ENCODE measurements at places on chromosomes 1 and 21. TPM values are rescaled to one million over a fixed set of nuclear protein-coding genes. Genes with fewer than 3 reads are reported as not detected.

Gene NTNG1
- 1.6 TPM for total RNA-seq

Gene ATF3
- 44.9 TPM for total RNA-seq

Gene PRDM15
- total RNA-seq = 10.1 TPM

Gene CDCA8
- 60.7 TPM for total RNA-seq

Gene TFF2
- not detected for total RNA-seq

Gene NES
- not detected for total RNA-seq

Gene CHTOP
- total RNA-seq = 94.3 TPM

DNA sequence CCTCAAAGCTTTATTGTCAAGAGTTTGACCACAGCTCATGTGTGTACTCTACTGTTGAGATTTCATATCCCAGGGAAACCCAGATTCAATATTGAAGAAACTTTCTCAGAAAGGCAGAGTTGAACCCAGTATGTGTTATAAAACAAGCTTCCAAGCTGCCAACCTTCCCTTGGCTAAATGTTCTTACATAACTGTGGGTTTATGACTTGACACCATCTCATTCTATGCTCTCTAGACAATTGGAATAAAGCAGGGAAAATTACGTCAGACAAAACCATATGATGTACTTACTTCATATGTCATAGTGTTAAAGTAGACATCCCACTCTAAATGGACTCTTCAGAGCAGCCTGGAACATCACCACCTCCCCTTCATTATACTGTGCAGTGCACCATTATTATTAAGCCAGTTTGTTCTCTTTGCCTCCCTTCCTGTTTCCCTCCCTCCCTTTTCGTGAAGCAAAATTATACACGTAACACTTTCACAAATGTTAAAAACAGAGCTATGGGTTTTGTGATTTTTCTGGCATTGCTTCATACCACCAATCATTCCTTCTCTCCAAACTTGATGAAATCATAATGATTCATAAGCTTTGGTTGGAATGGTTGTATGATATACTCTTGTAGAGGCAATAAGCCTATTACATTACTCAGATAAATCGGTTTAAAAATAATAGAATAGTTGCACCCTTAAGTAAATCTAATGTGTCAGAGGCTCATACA is 507.2 kb downstream of the LTN1 start:
- no peaks in the 10 kb centered on the region for H3K4me1 ChIP-seq
- H3K27me3 ChIP-seq = no peaks in the 10 kb centered on the region
- no peak overlapping the region for H3K27ac ChIP-seq
- DNase-seq = no peak
- H3K36me3 ChIP-seq = no peaks in the 10 kb centered on the region

- DNase-seq = no peak
- no peak overlapping the region for H3K27ac ChIP-seq
- peaks cover 5% of the 10 kb centered on the region for H3K4me1 ChIP-seq
- H3K36me3 ChIP-seq = peaks cover 5% of the 10 kb centered on the region
- no peaks in the 10 kb centered on the region for H3K27me3 ChIP-seq
Observed at GRCh38 chr1:2312160-2312514, 79.2 kb downstream of the MORN1 start.

- no peaks in the 10 kb centered on the region for H3K36me3 ChIP-seq
- H3K4me1 ChIP-seq = no peaks in the 10 kb centered on the region
- no peak overlapping the region for H3K4me3 ChIP-seq
- H3K27me3 ChIP-seq = no peaks in the 10 kb centered on the region
- no peak for DNase-seq
Observed at GRCh38 chr1:199489594-199489993, 537.9 kb upstream of the NR5A2 start.

- H3K27me3 ChIP-seq = no peaks in the 10 kb centered on the region
- H3K27ac ChIP-seq = no peak overlapping the region
- DNase-seq = no peak
- no peaks in the 10 kb centered on the region for H3K4me1 ChIP-seq
- H3K36me3 ChIP-seq = no peaks in the 10 kb centered on the region
Observed at GRCh38 chr21:28136656-28137255, 855.9 kb downstream of the LTN1 start.

GRCh38 chr21:25750085-25750484 is 15.3 kb downstream of the GABPA start:
- no peaks in the 10 kb centered on the region for H3K27me3 ChIP-seq
- no peak overlapping the region for H3K4me3 ChIP-seq
- peak; percentile 16 for DNase-seq
- H3K27ac ChIP-seq = peak overlapping the region; percentile 82

DNA sequence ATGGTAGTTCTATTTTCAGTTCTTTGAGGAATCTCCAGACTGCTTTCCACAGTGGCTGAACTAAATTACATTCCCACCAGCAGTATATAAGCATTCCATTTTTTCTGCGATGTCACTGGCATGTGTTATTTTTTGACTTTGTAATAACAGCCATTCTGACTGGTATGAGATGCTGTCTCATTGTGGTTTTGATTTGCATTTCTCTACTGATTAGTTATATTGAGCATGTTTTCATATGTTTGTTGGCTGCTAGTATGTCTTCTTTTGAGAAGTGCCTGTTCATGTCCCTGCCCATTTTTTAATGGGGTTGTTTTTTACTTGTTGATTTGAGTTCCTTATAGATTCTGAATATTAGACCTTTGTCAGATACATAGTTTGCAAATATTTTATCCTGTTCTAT is 87.9 kb downstream of the RPS6KC1 start:
- no peak overlapping the region for H3K27ac ChIP-seq
- H3K4me1 ChIP-seq = peaks cover 5% of the 10 kb centered on the region
- H3K4me3 ChIP-seq = no peak overlapping the region
- peaks cover 23% of the 10 kb centered on the region for H3K36me3 ChIP-seq

- DNase-seq = no peak
- peaks cover 10% of the 10 kb centered on the region for H3K36me3 ChIP-seq
- no peak overlapping the region for H3K27ac ChIP-seq
- peak overlapping the region; percentile 94 for H3K4me3 ChIP-seq
- H3K27me3 ChIP-seq = no peaks in the 10 kb centered on the region
Observed at GRCh38 chr1:28371010-28371377, 1.5 kb downstream of the PHACTR4 start.

DNA sequence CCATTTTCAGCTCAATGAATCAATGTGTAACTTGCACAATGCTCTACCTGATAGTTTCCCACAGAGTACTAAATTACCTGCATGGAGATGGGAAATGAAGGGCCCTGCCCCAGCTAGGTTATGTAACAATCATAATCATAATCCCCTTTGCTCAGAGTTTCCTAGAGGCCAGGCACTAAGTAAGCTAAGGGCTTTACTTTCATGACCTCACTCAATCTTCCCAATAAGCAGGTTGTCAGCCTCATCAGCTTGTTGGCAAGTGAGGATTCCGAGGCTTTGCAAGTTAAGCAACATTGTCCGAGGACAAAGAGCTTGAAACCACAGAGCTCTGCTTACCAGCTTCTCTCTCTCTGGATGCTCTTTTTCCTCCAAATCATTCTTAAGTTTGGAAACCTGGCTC is 64.1 kb upstream of the NTPCR start:
- H3K4me3 ChIP-seq = no peak overlapping the region
- no peak overlapping the region for H3K27ac ChIP-seq
- H3K4me1 ChIP-seq = peaks cover 4% of the 10 kb centered on the region
- H3K36me3 ChIP-seq = no peaks in the 10 kb centered on the region
- H3K27me3 ChIP-seq = peaks cover 2% of the 10 kb centered on the region

GRCh38 chr1:89844241-89844807 is 23.5 kb downstream of the LRRC8D start:
- H3K27ac ChIP-seq = peak overlapping the region; percentile 98
- H3K27me3 ChIP-seq = no peaks in the 10 kb centered on the region
- DNase-seq = peak; percentile 47
- peak overlapping the region; percentile 95 for H3K4me3 ChIP-seq
- peaks cover 46% of the 10 kb centered on the region for H3K36me3 ChIP-seq
- H3K4me1 ChIP-seq = peaks cover 67% of the 10 kb centered on the region

GRCh38 chr1:43293896-43294760 is 6.7 kb upstream of the TIE1 start:
- H3K36me3 ChIP-seq = no peaks in the 10 kb centered on the region
- no peak overlapping the region for H3K4me3 ChIP-seq
- no peaks in the 10 kb centered on the region for H3K27me3 ChIP-seq
- H3K4me1 ChIP-seq = peaks cover 8% of the 10 kb centered on the region
- no peak for DNase-seq

- no peaks in the 10 kb centered on the region for H3K4me1 ChIP-seq
- H3K27me3 ChIP-seq = peaks cover 5% of the 10 kb centered on the region
- no peak overlapping the region for H3K27ac ChIP-seq
- no peak overlapping the region for H3K4me3 ChIP-seq
- H3K36me3 ChIP-seq = no peaks in the 10 kb centered on the region
Observed at GRCh38 chr1:168637350-168637991, 61.1 kb downstream of the XCL1 start.

DNA sequence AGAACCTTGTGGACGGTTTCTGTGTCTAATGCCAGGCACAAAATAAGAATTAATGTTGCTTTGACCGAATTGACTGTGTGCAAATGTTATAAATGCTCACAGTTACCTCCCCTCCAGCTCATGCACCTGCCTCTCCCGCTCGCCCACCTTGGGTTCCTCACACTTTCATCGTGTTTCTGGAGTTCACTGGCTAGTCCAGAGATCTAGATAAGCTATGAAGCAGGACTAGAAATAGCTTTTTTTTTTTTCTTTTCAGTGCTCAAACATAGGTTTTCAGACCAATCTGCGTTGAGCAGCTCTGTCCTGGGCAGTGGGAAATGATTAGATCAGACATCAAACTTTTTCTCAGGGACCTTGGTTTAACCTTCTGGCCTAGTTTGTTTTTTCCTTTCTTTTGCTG is 11.1 kb downstream of the TENT5C start:
- H3K4me1 ChIP-seq = peaks cover 29% of the 10 kb centered on the region
- no peak overlapping the region for H3K4me3 ChIP-seq
- peaks cover 4% of the 10 kb centered on the region for H3K36me3 ChIP-seq
- H3K27me3 ChIP-seq = peaks cover 43% of the 10 kb centered on the region

DNA sequence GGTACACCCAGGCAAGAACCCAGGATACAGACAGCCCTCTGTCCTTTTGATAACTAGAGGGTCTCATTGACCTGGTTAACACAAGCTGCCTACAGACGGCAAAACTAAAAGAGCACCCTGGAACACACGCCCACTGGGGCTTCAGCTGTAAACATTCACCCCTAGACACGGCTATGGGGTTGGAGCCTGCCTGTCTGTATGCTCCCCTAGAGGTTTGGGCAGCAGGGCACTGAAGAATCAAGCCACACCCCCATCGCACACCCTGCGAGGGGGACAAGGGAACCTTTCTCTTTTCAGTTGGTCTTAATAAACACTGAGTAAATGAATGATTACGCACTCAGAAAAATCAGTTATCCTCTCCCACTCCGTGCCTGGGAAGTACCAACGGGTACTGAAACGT is 35.5 kb downstream of the LRRC3 start:
- H3K4me1 ChIP-seq = no peaks in the 10 kb centered on the region
- peaks cover 10% of the 10 kb centered on the region for H3K27me3 ChIP-seq
- no peak overlapping the region for H3K4me3 ChIP-seq
- H3K36me3 ChIP-seq = peaks cover 6% of the 10 kb centered on the region
- DNase-seq = no peak

DNA sequence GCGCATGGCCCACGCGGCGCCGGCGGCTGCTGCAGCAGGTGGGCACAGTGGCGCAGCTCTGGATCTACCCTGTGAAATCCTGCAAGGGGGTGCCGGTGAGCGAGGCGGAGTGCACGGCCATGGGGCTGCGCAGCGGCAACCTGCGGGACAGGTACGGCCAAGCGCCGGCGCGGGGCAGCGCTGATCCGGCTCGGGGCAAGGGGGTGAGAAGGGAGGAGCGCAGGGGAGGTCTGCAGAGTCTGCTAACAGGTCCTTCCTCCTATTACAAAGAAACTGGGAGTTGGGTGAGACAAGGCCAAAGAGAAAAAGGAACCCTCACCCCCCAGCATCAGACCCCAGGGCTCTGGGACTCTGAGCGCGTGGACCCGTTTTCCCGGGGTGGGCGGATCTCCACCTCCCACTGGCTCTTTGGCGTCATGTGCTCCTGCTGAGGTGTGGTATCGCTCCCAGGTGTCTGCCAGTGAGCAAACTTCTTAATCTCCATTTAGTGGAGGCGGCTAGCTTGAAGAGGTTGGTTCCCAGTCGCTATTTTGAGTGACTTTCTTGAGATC is 431 bp downstream of the MTARC1 start:
- no peak overlapping the region for H3K27ac ChIP-seq
- H3K4me3 ChIP-seq = no peak overlapping the region
- peaks cover 60% of the 10 kb centered on the region for H3K27me3 ChIP-seq
- H3K36me3 ChIP-seq = no peaks in the 10 kb centered on the region
- no peaks in the 10 kb centered on the region for H3K4me1 ChIP-seq

- no peak for DNase-seq
- no peaks in the 10 kb centered on the region for H3K36me3 ChIP-seq
- no peak overlapping the region for H3K27ac ChIP-seq
- no peak overlapping the region for H3K4me3 ChIP-seq
- no peaks in the 10 kb centered on the region for H3K27me3 ChIP-seq
Observed at GRCh38 chr1:41724248-41724647, 194.5 kb downstream of the HIVEP3 start.

- no peak overlapping the region for H3K27ac ChIP-seq
- H3K36me3 ChIP-seq = no peaks in the 10 kb centered on the region
- no peaks in the 10 kb centered on the region for H3K27me3 ChIP-seq
- no peak for DNase-seq
- no peak overlapping the region for H3K4me3 ChIP-seq
Observed at GRCh38 chr1:203275656-203276272, 29.6 kb upstream of the BTG2 start.

- no peaks in the 10 kb centered on the region for H3K4me1 ChIP-seq
- no peak for DNase-seq
- H3K27ac ChIP-seq = no peak overlapping the region
- no peak overlapping the region for H3K4me3 ChIP-seq
- no peaks in the 10 kb centered on the region for H3K36me3 ChIP-seq
Observed at GRCh38 chr21:19510057-19510456, 1106.5 kb upstream of the TMPRSS15 start.

DNA sequence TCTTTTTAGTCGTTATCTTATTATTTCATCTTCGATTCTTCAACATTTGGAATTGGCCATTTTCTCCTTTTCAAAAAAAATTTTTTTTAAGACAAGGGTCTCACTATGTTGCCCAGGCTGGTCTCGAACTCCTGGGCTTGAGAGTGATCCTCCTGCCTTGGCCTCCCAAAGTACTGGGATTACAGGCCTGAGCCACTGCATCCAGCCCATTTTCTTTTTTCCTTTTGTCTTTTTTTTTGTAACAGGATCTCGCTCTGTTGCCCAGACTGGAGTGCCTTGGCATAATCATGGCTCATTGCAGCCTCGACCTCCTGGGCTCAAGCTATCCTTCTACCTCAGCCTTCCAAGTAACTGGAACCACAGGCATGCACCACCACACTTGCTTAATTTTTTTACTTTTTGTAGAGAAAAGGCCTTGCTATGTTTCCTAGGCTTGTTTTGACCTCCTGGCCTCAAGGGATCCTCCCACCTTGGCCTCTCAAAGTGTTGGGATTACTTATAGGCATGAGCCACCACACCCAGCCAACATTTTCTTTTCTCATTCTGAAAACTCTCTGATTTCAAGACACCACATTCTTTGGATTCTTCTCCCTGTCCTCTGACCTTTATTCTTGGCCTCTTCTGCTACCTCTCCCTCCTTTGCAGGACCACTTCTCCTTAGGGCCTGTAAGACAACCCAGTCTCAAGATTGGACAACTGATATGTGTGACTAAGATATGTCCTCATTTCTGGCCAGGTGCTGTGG is 6.0 kb upstream of the MAP1LC3C start:
- peaks cover 7% of the 10 kb centered on the region for H3K27me3 ChIP-seq
- H3K4me1 ChIP-seq = no peaks in the 10 kb centered on the region
- H3K27ac ChIP-seq = no peak overlapping the region
- no peak overlapping the region for H3K4me3 ChIP-seq
- no peaks in the 10 kb centered on the region for H3K36me3 ChIP-seq

- H3K27ac ChIP-seq = no peak overlapping the region
- peaks cover 2% of the 10 kb centered on the region for H3K4me1 ChIP-seq
- peaks cover 36% of the 10 kb centered on the region for H3K36me3 ChIP-seq
- no peak overlapping the region for H3K4me3 ChIP-seq
- H3K27me3 ChIP-seq = no peaks in the 10 kb centered on the region
- DNase-seq = no peak
Observed at GRCh38 chr21:36045993-36046392, 14.3 kb downstream of the SETD4 start.

GRCh38 chr1:173062150-173062938 is 11.6 kb upstream of the TNFSF18 start:
- H3K36me3 ChIP-seq = no peaks in the 10 kb centered on the region
- H3K27me3 ChIP-seq = no peaks in the 10 kb centered on the region
- no peaks in the 10 kb centered on the region for H3K4me1 ChIP-seq

Measured in activated naive CD8-positive, alpha-beta T cell treated with anti-CD3 and anti-CD28 coated beads for 36 hours (primary cell).